ENCODE measurements at places on chromosomes 11 and 22. TPM values are rescaled to one million over a fixed set of nuclear protein-coding genes. Genes with fewer than 3 reads are reported as not detected.

The C11orf91 gene
- not detected for total RNA-seq

The FUT4 gene
- 6.7 TPM for total RNA-seq

The H19 gene
- total RNA-seq = not detected

The CELSR1 gene
- total RNA-seq = 0.45 TPM

The TSSK2 gene
- not detected for total RNA-seq

The DEFB131B gene
- total RNA-seq = not detected

DNA sequence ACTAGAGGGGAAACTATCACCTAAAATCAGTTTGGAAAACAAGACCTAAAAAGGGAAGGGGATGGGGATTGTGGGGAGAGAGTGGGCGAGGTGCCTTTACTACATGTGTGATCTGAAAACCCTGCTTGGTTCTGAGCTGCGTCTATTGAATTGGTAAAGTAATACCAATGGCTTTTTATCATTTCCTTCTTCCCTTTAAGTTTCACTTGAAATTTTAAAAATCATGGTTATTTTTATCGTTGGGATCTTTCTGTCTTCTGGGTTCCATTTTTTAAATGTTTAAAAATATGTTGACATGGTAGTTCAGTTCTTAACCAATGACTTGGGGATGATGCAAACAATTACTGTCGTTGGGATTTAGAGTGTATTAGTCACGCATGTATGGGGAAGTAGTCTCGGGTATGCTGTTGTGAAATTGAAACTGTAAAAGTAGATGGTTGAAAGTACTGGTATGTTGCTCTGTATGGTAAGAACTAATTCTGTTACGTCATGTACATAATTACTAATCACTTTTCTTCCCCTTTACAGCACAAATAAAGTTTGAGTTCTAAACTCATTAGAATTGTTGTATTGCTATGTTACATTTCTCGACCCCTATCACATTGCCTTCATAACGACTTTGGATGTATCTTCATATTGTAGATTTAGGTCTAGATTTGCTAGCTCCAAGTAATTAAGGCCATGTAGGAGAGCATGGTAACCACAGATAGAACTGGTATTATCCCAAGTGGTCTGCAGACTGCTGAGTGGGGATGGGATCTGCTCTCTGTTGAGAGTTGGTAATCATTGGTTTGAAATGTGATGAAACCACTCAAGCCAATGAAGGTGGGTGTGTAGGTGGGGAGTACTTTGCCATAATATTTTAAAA, 3.6 kb downstream of the NEAT1 start:
- DNase-seq = no peak

DNA sequence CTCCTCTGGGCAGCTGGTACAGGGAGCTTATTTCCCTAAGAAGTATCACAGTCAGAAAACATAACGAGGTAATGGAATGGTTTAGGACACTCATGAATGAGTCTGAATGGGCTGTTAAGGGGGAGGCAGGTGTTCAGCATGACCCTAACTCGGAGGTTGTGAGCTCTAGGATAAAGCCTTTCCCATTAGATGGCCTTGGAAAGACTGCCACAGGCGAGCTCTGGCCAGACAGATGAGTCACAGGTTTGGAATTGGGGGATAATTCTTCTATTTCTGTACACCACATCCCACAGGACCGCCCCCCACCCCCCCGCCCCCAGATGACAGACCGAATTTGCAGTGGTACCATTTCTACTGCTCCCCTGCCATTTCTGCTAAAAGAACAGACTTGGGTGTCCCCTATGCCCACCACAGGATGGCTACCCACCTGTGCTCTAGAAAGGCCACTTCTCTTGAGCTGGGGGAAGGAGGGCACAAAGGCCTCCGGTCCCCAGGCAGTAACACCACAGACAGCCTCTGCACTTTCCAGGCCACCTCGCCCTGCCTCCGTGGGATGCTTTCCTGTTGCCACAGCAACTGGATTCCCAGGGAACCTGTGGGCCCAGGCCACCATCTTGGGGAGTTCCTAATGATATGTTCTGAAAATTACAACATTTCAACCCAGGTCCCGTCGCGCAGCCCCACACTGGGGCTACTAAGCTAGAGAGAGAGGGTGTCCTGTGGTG, 76.7 kb downstream of the TRIM29 start:
- no peak for DNase-seq

- no peak for DNase-seq
These were observed 118.1 kb downstream of the DBX1 start for GRCh38 chr11:20042045-20042639.

- no peak for DNase-seq
These were observed at the start of gene XKR3 for GRCh38 chr22:16824716-16825687. TSS of gene XKR3 (minus strand) at chr22:16825411. CDS start at chr22:16808073, 17,338 bp downstream.
